ENCODE measurements at places on chromosomes 2 and 18. TPM values are rescaled to one million over a fixed set of nuclear protein-coding genes. Genes with fewer than 3 reads are reported as not detected.
A peak's percentile ranks its signal among the peaks of the same experiment; 100 is the strongest.

DNA sequence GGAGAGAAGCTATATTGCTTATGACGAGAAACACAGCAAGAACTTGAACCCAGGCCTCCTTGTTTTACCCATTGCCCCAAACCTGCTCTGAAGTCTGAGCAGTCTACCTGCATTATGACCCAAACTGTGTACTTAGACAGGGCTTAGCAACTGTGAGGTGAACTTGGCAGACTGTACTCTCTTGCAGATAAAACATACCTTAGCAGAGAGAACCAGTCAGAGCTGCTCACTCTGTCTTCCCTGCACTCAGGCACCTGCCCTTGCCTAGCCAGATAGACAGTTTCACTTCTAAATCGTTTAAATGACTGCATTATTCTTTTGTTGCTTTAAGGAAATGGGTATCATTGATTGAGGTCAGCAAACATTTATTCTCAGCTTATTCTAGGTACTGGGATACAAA, 20.3 kb downstream of the ITPRID2 start:
- no peak for DNase-seq
- H3K27ac ChIP-seq: no peak overlapping the region
- H3K36me3 ChIP-seq: peaks cover 78% of the 10 kb centered on the region
- H3K4me3 ChIP-seq: no peak overlapping the region

- no peak overlapping the region for H3K4me3 ChIP-seq
- H3K27ac ChIP-seq: no peak overlapping the region
- H3K36me3 ChIP-seq: no peaks in the 10 kb centered on the region
- DNase-seq: no peak
- no peaks in the 10 kb centered on the region for H3K4me1 ChIP-seq
- H3K27me3 ChIP-seq: no peaks in the 10 kb centered on the region
Observed at GRCh38 chr2:152583512-152584229, 133.6 kb downstream of the PRPF40A start.

- H3K4me1 ChIP-seq: peaks cover 54% of the 10 kb centered on the region
- DNase-seq: peak; percentile 22
- H3K36me3 ChIP-seq: no peaks in the 10 kb centered on the region
- no peaks in the 10 kb centered on the region for H3K27me3 ChIP-seq
Observed at GRCh38 chr2:100141906-100142305, 484 bp downstream of the AFF3 start.

DNA sequence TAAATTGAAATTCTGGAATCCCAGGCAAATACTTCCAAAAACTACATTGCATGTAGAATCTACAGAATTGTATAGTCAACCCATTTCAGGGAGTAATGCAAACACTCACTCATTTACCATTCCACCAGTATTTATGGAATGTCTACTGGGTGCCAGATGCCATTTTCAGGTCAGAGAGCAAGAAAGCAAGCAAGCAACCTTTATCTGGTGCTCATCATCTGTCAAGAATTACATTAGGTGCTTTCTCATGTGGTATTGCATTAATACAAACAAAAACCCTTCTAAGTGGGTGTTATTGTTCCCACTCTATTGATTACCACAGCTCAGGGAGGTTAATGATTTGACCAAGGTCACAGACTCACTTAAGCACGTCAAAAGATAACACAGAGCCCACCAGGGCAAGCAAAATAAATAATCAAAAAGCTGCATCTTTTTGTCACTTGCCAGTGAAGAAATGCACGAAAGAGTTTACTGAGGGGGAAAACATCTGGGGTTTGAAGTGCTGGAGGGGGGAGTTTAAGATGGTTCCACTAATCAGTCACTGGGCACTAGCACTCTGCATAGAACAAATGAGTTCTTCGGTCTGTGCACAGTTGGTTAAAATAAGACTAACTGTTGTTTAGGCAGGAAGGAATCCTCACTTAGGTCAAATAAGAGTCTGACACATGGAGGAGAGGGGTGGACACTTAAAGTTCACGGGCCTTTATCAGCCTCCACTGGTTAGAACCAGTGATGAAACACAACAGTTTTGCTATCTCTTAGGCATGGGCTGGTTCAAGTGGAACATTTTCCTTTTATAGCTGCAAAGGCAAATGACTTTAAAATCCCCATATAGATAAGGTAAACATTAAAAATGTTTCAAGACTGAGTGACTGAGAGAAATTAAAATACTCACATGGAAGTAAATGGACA, 208.8 kb downstream of the CDH2 start:
- no peak overlapping the region for H3K27ac ChIP-seq
- DNase-seq: no peak
- H3K4me3 ChIP-seq: no peak overlapping the region
- no peaks in the 10 kb centered on the region for H3K4me1 ChIP-seq

DNA sequence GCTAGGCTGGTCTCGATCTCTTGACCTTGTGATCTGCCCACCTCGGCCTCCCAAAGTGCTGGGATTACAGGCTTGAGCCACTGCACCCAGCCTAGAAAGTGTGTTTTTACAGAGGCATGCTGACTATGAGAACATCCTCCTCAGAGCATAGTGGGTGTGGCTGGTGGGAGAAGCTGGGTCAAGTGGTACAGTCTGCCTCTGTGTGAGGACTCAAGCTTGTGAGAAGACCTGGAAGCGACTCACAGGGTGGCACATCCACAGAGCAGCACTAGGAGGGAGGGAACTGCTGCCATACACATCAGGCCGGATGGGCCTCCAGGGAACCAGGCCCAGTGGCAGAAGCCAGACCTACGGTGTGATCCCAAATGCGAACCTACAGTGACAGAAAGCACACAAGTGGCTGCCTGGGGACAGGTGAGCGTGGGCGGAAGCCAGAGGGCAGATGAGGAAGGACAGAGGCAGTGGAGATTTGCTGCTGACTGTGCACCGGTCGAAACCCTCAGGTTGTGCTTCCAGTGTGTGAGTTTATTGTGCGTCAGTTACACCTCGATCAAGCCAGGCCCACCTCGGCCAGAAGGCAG, 8.9 kb downstream of the ARHGEF4 start:
- no peak overlapping the region for H3K4me3 ChIP-seq
- H3K4me1 ChIP-seq: no peaks in the 10 kb centered on the region
- no peaks in the 10 kb centered on the region for H3K27me3 ChIP-seq
- no peak for DNase-seq

GRCh38 chr2:202612145-202612544, 22.6 kb upstream of the FAM117B start:
- H3K36me3 ChIP-seq: no peaks in the 10 kb centered on the region
- DNase-seq: no peak
- H3K4me3 ChIP-seq: no peak overlapping the region
- H3K4me1 ChIP-seq: no peaks in the 10 kb centered on the region

- H3K36me3 ChIP-seq: no peaks in the 10 kb centered on the region
- no peak overlapping the region for H3K4me3 ChIP-seq
- no peaks in the 10 kb centered on the region for H3K4me1 ChIP-seq
Observed at GRCh38 chr2:44747794-44748193, 193.7 kb upstream of the SIX3 start.

DNA sequence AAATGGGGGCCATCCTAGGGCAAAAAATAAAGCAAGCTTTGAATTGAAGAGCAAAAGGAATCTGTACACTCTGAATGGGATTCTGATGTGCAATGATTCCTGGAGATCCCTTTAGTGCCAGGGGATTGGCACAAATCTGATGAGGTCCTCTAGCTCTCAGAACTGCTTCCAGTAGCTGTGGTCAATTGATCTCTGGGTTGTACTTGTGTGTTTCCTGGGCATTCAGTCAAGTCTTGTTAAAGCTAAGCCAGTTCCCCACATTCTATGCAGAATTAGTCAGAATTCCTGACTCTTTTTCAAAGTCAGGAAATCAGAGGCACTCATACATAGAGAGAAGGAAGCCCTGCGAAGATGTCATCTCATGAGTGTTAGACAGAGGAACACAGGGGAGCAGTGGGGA, 161.3 kb downstream of the DNER start:
- no peak overlapping the region for H3K27ac ChIP-seq
- H3K4me3 ChIP-seq: no peak overlapping the region
- no peaks in the 10 kb centered on the region for H3K36me3 ChIP-seq
- H3K4me1 ChIP-seq: no peaks in the 10 kb centered on the region
- no peak for DNase-seq
- no peaks in the 10 kb centered on the region for H3K27me3 ChIP-seq

GRCh38 chr2:191713837-191714236, 35.9 kb downstream of the NABP1 start:
- H3K36me3 ChIP-seq: no peaks in the 10 kb centered on the region
- no peak overlapping the region for H3K27ac ChIP-seq
- H3K4me1 ChIP-seq: no peaks in the 10 kb centered on the region
- H3K27me3 ChIP-seq: no peaks in the 10 kb centered on the region
- DNase-seq: no peak

- no peaks in the 10 kb centered on the region for H3K4me1 ChIP-seq
- no peak overlapping the region for H3K27ac ChIP-seq
- DNase-seq: no peak
- H3K4me3 ChIP-seq: no peak overlapping the region
Observed at GRCh38 chr2:150981826-150982225, 279.8 kb downstream of the RBM43 start.

DNA sequence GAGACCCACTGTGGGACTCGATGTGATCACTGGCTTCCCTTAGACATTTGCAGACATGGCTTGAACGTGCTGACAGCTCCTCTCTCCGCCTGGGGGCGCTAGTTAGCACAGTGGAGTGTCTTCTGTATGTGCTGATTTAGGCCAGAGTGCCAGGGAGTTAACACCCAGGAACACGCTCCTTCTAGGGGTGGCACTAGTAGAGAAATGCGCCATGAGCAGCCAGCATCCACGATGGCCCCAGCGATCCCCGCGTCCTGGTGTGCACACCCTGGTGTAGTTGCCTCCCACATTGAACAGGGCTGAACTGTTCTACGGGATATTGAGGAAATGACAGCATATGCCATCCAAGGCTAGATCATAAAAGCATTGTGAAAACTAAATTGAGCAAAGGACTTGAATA, 11.4 kb upstream of the NMUR1 start:
- no peak overlapping the region for H3K4me3 ChIP-seq
- no peaks in the 10 kb centered on the region for H3K36me3 ChIP-seq
- no peak overlapping the region for H3K27ac ChIP-seq

GRCh38 chr18:32373995-32374394, 96.7 kb downstream of the GAREM1 start:
- no peak overlapping the region for H3K4me3 ChIP-seq
- no peak for DNase-seq
- no peak overlapping the region for H3K27ac ChIP-seq

GRCh38 chr2:149004836-149005235, 33.7 kb upstream of the LYPD6B start:
- H3K27me3 ChIP-seq: no peaks in the 10 kb centered on the region
- no peaks in the 10 kb centered on the region for H3K36me3 ChIP-seq
- H3K4me3 ChIP-seq: no peak overlapping the region

- DNase-seq: no peak
- no peak overlapping the region for H3K27ac ChIP-seq
- H3K27me3 ChIP-seq: no peaks in the 10 kb centered on the region
- H3K4me3 ChIP-seq: no peak overlapping the region
- no peaks in the 10 kb centered on the region for H3K36me3 ChIP-seq
Observed at GRCh38 chr2:144666032-144666431, 146.1 kb upstream of the ZEB2 start.

- no peaks in the 10 kb centered on the region for H3K36me3 ChIP-seq
- DNase-seq: no peak
- H3K4me3 ChIP-seq: no peak overlapping the region
- H3K4me1 ChIP-seq: no peaks in the 10 kb centered on the region
Observed at GRCh38 chr18:68448736-68449135, 266.2 kb downstream of the TMX3 start.

DNA sequence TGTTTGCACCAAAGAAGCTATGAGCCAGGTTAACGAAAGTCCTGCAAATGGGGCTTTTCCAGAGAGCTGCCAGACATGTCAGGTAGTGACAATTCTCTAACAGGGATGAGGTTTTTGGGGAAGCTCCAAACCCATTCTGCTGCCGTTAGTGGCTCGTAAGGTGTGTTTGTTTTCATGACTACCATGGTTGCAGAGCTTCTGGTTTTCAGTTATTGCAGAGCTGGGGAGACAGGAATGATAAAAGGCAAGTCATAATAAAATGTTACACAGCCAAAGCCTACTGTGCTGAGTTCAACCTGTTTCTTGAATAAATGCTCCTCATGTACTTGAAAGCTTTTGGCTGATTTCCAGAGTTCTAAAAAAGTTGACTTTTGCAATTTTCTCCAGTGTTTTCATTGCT, 209.2 kb upstream of the STK17B start:
- H3K4me1 ChIP-seq: no peaks in the 10 kb centered on the region
- no peak overlapping the region for H3K4me3 ChIP-seq
- DNase-seq: no peak
- no peaks in the 10 kb centered on the region for H3K36me3 ChIP-seq
- H3K27me3 ChIP-seq: no peaks in the 10 kb centered on the region

DNA sequence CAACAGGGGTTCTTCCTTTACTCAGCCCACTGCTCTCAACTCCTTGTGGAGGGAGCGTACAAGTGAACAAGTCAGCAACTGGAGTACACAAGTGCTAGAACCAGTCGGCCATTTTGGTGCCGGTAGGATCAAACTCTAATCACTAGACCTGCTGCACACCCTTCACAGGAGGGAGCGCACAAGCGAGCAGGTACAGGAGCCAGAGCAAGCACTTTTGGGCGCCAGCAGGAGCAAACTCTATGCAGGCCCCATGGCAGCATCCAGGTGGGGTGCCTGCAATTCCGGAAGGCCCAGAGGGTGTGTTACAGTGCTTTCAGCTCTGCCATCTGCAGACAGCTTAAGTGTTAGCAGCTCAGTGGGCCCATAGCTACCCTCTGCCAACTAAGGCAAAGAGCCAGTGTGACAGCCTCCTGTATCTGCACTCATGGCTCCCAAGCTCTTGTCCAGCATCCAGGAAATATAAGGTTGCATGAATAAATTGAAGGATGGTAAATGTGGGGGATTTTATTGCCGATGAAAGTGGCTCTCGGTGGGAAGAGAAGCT, 426.1 kb downstream of the DCC start:
- no peak for DNase-seq
- H3K27me3 ChIP-seq: no peaks in the 10 kb centered on the region
- no peak overlapping the region for H3K27ac ChIP-seq

DNA sequence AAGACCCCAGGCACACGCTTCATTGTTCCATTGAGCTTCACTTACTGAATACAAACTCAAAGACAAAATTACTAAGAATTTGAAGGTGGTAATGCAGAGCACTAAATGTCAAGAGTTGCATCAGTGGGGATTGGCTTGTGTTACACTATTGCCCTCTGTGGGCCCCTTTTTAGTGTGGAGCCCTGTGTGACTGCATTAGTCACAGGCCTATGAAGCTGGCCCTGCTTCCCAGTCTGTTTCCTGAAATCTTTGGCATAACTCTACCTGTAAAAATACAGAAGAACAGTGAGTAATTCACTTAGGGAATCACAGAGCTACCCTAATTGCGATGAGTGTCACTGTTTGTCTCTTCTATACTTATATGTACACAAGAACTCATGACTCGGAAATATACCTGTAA, 40.0 kb upstream of the STPG4 start:
- no peak for DNase-seq
- H3K4me1 ChIP-seq: no peaks in the 10 kb centered on the region
- H3K36me3 ChIP-seq: no peaks in the 10 kb centered on the region
- H3K4me3 ChIP-seq: no peak overlapping the region

- H3K4me3 ChIP-seq: no peak overlapping the region
- H3K27ac ChIP-seq: no peak overlapping the region
- H3K27me3 ChIP-seq: no peaks in the 10 kb centered on the region
- H3K36me3 ChIP-seq: peaks cover 41% of the 10 kb centered on the region
- H3K4me1 ChIP-seq: no peaks in the 10 kb centered on the region
- DNase-seq: no peak
Observed at GRCh38 chr2:169619946-169620345, 35.8 kb downstream of the PPIG start.

UGT1A3 gene
- polyA plus RNA-seq: not detected

SAG gene
- 0.32 TPM for polyA plus RNA-seq

FIGLA gene
- 0.11 TPM for polyA plus RNA-seq

C2orf76 gene
- polyA plus RNA-seq: 25.6 TPM

EFHD1 gene
- polyA plus RNA-seq: 14.1 TPM

TFCP2L1 gene
- polyA plus RNA-seq: 1.6 TPM

PIEZO2 gene
- polyA plus RNA-seq: 1.5 TPM

ALPP gene
- polyA plus RNA-seq: 0.32 TPM

ACOXL gene
- polyA plus RNA-seq: 0.41 TPM

C1GALT1C1L gene
- 0.48 TPM for polyA plus RNA-seq

DLX1 gene
- 0.23 TPM for polyA plus RNA-seq

FOXD4L1 gene
- 0.09 TPM for polyA plus RNA-seq

MAPRE3 gene
- 17.0 TPM for polyA plus RNA-seq
